Fibroblast of the conjunctiva (primary cell): ENCODE measurements at places on chromosomes 2 and 18.
A peak's percentile ranks its signal among the peaks of the same experiment; 100 is the strongest.

DNA sequence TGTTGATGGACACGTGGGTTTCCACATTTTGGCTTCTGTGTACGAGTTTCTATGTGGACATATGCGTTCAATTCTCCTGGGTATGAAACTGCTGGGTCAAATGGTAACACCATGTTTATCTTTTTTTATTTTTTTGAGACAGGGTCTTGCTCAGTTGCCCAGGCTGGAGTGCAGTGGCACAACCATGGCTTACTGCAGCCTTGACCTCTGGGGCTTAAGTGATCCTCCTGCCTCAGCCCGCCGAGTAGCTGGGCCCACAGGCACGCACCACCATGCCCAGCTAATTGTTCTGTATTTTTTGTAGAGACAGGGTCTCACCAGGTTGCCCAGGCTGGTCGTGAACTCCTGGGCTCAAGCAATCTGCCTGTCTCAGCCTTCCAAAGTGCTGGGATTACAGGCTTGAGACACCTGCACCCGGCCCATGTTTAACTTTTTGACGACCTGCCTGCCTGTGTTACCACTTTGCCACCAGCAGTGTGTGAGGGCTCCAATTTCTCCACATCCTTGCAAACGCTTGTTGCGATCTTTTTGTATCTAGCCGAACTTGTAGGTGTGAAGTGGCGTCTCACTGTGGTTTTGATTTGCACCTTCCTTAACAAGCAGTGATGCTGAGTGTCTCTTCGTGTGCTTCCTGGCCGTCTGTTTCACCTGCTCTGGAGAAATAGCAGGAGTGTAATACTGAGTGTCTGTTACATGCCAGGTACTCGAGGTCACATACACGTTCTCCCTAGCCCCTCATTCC is 6.9 kb downstream of the HSBP1L1 start:
- DNase-seq = no peak

DNA sequence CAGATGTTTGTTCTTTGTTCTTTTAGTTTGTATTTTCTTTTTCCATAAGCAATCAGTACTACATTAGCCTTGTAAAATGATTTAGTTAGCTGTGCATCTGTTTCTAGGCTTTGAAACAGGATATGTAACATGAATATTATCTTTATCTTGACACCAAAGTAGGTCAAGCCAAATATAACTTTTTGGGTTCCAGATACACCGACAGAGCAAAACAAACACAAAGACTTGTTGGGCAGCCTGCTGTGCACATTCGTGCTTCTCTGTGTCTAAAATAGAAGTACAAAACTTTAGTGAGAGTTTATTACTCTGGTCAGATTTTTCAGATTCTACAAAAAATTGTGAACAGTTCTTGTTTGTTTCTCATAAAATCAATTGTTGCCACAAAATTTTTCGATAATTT is 1059.3 kb upstream of the GYPC start:
- no peak for DNase-seq

DNA sequence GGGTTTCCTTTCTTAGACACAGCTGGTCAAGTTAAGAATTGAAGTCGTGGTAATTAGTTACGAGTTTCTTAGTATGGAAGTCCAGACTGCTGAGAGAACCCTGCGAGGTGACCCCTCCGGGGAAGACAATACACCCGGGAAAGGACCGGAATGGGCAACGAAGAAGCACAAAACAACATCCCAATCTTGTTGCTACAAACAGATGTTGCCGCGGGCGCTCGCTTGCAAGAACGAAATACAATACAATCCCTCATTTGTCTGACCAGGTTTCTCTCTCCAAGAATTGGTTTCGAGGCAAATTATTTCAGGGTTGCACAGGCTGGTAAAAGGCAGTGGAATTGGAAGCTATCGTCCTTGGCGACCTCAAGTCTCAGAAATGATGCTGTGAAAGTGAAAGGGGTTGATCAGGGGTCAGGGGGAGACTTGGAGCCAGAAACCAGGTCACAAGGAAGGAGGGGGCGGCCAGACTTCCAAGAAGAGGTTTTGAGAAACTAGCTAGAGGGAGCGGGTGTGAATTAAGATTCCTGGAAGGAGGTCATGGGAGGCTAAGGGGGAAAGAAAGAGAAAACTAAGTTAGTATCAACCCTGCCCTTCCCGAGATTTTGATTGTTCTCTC is 401.9 kb downstream of the HRH4 start:
- DNase-seq = no peak

DNA sequence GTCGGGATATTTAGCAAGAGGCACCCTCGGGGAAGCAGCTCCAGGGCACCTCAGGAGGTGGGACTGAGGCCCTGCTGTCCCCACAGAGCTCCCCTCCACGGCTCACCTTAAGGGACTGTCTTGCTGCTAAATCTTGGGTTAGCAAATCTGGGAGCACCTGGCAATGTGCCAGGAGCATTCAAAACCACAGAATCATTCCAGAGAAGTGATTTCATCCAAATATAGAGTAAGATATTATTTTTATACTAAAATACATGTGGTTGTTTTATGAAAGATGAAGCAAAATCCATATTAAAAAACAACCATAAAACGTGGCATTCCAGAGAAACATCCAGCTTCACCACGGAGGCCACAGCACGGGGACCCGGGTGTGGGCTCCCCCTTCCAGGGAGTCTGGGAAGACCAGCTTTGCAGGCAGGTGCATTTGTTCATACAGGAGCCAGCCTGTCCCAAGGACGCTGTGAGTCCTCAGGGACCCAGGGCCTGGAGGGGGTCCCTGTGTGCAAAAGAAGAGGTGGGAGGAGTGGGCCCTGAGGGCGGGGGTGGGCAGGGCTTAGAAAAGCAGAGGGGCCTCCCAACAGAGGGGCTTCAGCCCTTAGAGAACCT is 16.3 kb downstream of the HS1BP3 start:
- DNase-seq = peak; percentile 27

DNA sequence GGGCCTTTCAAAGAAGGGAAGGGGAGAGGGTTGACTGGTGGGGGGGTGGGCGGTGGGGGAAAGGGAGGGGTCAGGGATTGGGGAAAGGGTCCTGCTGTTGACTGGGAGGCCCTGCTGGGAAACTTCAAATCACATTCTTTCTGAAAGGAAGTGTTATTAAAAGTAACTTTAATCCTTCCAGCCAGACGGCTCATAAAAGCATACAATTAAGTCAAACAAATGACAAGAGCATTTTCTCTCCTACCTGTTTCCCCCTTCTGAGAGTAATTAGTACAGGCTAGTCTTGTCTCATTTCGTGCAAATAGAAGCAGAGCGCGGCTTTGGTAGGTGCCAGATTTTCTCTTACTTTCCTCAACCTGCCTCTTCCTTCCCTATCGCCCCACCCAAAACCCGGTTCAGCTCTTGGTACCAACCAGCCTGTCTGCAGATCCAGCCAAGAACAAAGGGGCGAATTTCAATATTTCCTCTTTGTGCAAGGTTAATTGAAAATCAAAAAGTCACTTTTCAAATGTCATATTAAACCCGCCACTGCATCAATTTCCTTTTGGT is 2112.6 kb upstream of the PIK3C3 start:
- no peak for DNase-seq

- DNase-seq = no peak
Measured at GRCh38 chr2:16049406-16049805, 109.1 kb downstream of the MYCN start.

GRCh38 chr2:114631146-114631545 is 188.7 kb downstream of the DPP10 start:
- DNase-seq = no peak
